T follicular helper cell (primary cell): ENCODE measurements at places on chromosomes 3 and 15.

GRCh38 chr3:122260206-122260605, 64.8 kb upstream of the CSTA start:
- DNase-seq = no peak

DNA sequence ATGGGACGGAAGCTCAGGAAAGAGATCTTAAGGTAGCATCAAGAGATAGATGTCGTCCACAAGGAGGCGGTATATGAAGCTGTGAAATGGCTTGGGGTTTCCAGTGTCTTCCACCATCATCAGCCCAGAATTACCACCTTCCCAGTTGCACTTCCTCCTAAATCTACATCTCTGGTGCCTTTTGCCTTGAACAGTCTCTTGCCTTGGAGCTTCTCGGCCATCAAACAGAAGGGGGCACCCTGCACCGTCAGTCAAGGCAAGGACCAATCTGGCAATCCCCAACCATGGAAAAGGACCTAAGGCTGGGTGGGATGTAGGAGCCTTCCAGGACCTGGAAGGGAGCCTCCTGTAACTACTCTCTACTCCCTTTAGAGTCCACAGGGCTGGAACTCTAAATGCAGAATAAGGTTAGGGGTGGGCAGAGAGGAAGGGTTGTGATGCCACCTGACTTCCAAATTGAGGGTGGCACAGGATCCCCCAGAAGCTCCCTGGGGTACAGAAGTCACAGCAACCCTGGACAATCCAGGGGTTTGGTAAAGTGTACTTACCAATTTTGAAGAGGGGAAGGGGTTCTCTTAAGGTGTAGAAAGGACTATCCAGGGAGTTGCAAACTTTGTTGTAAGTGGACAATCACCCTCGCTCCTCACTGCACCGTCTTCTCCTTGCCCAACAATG, 1.0 kb upstream of the RYR3 start:
- DNase-seq = no peak

DNA sequence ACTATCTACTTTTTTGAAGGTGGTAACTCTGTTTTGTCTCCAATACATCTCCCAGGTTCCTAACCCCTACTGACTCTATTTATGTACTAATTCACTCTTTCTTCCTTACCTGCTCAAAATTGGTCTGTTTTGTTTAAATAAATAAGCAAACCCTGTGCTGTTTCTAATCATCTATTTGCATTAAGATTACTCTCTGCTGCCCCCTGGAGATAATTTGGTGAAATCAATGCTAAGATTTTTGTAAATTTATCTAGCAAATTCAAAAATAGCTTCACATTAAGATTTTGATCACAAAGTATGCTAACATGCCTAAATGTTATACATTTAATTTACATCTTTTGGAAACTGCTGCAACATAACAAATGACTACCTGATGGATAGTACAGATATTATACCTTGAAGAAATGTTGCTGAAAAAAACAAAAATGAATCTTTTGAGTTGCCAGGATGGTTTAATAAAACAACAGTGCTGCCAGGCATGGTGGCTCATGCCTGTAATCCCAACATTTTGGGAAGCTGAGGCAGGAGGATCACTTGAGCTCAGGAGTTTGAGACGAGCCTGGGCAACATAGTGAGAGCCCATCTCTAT, 4.4 kb upstream of the CD200R1 start:
- no peak for DNase-seq

DNA sequence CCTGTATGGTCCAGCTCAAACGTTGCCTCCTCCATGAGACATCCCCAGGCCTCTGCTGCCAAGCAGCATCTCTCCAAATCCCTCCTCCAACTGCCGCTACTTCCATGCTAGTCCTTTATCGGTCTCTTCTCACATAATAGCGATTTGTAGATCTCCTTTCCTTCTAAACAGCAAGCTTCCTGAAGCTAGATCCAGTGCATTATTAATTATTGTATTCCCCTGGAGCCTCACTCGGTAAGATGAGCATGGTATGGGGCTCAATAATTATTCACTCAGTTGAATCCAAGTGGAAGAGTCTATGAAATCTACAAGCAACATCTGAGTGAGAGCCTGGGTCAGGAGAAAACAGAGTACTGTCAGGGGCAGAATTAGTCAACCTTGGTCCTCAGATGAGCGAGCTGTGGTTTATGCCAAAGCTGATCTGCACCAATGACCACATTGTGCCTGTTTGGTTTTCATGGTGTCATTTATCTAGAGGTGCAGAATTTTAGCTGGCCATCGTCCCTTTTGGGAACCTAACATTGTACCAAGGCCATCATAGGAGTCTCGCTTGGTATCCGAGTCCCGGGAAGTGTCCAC, 93.8 kb upstream of the UBE2E1 start:
- DNase-seq = no peak

- no peak for DNase-seq
These were observed 258.2 kb upstream of the STT3B start for GRCh38 chr3:31274326-31275024.

GRCh38 chr3:23567917-23568316, 237.8 kb upstream of the UBE2E1 start:
- no peak for DNase-seq

GRCh38 chr3:187963003-187963676, 190.8 kb upstream of the LPP start:
- DNase-seq = no peak
